ENCODE measurements at places on chromosomes 4 and X.

DNA sequence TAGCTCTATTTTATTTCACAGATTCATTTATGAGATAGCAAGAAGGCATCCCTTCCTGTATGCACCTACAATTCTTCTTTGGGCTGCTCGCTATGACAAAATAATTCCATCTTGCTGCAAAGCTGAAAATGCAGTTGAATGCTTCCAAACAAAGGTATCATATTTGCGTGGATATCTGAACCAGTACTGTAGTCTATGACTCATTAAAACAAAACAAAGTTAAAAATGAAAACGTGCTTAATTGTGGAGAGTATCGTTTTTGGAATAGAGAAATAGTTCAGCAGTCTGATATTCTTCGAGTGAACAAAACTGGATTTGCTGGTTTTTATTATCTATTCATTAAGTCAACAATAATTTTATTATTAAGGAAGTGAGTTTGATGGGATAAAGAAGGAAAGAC, 6.3 kb downstream of the AFP start:
- no peak for DNase-seq

GRCh38 chr4:148007792-148008191, 275.9 kb downstream of the ARHGAP10 start:
- no peak for DNase-seq

GRCh38 chr4:14667624-14668151, 334.6 kb upstream of the CPEB2 start:
- no peak for DNase-seq

DNA sequence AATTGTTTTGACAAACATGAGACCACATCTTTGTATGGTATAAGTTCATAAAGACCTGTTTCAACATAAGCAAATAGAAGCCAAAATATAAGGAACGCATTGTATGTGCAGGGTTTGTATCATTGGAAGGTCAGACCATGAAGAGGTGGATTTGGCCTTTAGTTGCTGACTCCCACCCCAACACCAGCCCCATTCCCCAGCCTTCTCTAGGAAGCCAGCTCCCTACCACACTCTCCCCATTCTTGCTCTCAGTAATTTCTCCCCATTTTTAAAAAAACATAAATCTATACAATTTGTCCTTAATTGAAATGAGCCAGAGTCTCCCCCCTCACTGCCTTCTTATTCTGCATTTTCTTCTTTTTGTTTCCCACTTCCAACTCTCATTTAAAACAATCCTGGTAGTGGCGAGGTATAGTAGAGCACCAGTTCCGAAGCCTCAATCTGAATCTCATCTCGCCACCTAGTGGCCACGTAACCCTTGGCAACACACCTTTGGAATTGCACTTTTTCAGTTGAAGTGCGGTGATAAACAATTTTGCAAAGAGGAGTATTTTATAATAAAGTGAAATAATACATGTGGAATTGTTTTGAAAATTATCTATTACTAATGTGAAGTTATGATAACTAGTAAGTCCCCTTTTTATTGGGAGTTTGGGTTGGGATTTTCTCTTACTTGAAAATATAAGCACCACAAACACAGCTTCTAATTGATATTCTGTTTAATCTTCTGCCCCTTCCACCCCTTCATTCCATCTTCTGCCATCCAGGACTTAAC, 126.6 kb downstream of the ASB9 start:
- DNase-seq, result no peak

GRCh38 chrX:3563451-3563850, 150.0 kb downstream of the PRKX start:
- DNase-seq, result no peak
